Activated CD8-positive, alpha-beta memory T cell treated with anti-CD3 and anti-CD28 coated beads for 24 hours (primary cell): ENCODE measurements at places on chromosomes 2 and 18.

DNA sequence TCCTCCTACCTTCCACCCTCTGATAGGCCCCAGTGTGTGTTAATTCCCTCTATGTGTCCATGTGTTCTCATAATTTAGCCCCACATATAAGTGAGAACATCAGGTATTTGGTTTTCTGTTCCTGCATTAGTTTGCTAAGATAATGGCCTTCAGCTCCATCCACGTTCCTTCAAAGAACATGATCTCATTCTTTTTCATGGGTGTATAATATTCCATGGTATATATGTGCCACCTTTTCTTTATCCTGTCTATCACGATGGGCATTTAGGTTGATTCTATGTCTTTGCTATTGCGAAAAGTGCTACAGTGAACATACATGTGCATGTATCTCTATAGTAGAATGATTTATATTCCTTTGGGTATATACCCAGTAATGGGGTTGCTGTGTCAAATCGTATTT, 46.8 kb upstream of the PDE1A start:
- DNase-seq: no peak

GRCh38 chr2:211027976-211028375, 471.6 kb downstream of the CPS1 start:
- DNase-seq: no peak

DNA sequence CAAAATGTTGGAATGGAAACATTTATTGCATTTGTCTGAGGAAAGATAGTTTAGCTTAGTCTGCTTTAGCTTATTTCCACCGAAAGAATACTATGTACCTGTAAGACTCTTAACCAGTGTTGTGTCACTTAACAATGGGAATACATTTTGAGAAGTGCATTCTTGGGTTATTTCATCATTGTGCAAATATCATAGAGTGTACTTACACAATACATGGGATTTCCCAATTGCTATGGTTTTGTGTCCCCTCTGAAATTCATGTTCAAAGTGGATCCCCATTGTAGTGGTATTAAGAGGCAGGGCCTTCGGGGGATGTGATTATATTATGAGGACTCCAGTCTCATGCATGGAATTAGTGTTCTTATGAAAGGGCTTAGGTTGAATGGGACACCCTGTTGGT, 249.4 kb upstream of the UBE2E3 start:
- DNase-seq: no peak

DNA sequence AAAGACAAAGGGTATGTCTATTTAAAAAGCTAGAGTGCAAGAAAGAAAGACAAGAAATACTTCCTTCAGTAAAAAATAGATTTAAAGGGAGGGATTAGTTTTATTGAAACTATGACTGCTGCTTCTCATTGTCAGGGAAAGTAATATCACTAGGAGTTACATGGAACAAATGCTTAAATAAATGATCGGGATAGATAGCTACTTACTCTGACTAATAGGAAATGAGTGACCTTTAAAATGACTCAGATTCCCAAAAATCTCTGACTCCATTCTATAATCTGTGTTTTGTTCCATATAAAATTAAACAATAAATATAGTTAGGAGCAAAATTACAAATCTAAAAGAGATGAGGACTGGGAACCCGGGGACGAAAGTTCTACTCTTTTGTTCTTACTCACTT, 669.3 kb downstream of the NR4A2 start:
- no peak for DNase-seq

DNA sequence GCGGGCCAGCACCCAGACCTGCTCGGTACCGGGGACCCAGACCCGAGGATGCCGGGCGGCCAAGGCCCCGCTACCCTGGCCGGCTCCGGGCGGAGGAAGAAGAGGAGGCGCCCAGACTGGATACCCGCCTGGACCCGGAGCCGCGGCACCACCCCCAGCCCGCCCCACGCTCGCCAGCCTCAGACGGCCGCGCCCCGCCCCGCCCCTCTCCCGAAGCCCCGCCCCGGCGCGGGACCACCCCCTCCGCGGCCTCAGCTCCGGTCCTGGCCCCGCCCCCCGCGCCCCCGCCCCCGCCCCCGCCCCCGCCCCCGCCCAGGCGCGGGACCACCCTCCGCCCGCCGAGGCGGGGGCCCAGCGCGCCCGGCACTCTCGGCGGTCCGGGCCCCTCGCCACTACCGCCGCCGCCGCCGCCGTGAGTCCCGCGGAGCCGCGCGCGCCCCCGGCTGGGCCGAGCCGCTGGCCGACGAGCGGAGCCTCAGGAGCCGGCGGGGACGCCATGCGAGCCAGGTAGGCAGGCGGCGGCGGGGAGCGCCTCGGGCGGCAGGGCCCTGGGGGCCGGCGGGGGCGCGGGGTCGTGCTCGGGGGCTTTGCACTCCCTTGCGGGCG, at the start of gene SH3BP4:
Gene SH3BP4 (plus strand): TSS at position 354 of the 606 bp plus-strand sequence. CDS start 82,986 bp downstream, outside the sequence.
- no peak for DNase-seq

DNA sequence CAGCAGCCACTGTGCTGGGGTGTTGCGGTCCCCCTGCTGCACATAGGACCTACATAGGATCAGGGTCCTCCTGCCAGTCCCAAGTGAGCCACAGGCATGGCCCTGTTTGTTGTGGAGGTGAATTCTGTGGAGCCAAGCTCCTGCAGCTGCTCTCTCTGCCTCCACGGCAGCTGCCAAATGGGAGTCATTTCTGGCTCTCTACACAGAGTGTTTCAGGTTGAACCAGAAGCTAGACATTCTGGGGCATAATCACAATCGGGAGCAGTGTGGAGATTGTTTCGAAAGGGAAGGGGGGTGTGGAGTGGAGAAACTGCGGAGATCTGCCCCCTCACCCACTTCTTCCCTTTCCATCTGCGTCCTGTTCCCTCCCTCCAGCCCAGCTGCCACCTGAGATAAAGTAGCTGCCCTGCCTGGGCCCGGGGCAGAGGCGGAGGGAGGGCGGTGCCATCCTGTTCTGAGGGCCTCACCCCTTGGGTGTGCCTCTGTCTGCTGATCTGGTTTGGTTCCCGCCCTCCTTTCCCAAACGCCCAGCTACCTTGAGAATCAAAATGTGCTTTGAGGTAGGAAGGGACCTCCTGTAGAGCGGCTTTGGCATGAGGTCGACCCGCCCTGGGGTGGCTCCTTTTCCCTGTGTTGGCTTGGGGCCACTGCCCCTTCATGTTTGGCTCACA, 139.4 kb downstream of the WDSUB1 start:
- no peak for DNase-seq

DNA sequence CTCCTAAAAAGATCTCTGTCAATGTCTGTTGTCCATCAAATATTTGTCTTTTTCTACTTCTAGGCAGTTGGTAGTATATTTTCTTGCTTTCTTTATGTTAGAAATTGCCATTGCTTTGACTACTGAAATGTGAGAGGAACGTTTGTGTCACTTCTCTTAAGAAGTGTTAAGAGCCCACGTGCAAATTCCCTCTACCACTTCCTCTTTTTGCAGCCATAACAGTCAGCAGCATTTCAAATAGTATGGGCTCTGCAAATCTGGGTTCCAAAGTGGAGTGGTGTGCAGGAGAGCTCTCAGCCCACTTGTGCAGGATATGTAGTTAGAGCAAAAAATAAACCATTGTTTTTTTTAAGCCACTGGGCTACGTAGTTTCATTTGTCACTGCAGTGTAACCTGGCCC, 314.0 kb downstream of the MEIS1 start:
- no peak for DNase-seq

DNA sequence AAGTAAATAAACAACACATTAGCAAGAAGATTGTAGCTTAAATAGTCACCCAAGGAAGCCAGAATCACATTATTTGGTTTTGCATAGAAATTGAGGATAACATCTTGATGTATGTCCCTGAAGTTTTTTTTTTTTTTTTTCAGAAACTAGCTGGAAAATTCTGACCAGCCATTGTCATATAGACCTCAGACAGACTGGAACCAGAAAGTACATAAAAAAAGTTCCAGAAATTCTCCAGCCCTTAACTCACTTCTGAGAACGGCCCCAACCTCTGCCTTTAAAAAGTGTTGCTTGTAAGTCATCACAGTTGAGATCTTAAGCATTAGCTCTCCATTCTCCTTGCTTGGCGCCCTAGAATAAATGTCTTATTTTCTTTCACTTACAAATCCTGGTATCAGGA, 350.5 kb downstream of the CCDC85A start:
- DNase-seq: no peak

- DNase-seq: no peak
Measured at GRCh38 chr2:181164699-181165098, 184.3 kb downstream of the UBE2E3 start.

DNA sequence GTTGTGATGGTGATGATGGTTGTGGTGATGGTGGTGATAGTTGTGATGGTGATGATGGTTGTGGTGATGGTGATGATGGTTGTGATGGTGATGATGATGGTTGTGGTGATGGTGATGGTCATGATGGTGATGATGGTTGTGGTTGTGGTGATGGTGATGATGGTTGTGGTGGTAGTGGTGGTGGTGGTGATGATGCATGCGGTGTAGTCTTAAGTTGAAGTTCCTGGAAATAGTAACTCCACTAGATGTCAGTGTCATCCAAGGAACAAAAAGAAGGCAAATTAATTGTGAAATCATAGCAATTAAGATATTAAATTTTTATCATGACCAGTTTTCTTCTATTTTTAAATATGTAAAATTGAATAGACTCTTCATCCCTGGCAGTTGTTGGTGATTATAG, 309.2 kb downstream of the AGAP1 start:
- no peak for DNase-seq

GRCh38 chr2:217918308-217919024, 84.3 kb downstream of the TNS1 start:
- no peak for DNase-seq

DNA sequence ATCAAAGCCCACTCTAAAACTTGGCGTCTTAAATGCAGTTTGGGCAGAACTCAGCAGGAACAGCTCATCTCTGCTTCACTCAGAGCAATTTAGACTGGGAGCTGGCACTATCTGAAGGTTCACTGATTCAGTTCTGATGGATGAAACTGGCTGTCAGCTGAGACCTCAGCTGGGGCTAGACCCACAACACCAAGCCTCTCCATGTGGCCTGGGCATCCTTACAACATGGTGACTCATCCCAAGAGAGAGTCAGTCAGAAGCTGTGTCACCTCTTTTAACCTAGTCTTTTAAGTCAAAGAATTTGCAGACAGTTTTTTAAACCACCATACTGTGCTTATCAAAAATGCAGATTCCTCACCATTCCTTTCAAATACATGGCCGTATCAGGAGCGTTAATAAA, 62.6 kb upstream of the ZNF397 start:
- DNase-seq: no peak

GRCh38 chr2:215105607-215106354, 32.6 kb downstream of the ABCA12 start:
- DNase-seq: no peak

DNA sequence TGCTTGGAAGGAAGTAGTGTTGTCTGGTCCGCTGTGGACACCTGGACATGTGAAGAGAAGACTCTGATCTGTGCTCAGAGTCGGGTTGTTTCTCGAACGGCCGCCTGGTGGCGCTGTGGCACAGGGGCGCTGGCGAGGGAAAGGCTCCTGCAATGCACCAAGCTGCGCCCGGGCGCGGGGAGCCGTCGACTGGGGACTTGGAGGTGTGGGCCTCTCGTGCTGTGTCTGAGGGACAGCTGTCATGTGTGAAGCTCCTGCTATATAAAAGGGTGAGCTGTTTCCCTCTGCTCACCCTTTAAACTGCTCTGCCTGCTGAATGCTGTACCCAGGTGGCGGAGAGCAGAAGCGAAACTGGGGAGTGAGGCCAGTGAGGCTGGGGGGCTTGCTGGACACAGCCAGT, 44.0 kb downstream of the GNAL start:
- peak; percentile 83 for DNase-seq

GRCh38 chr2:74379851-74380789, at the start of gene DCTN1:
TSS of gene DCTN1 (minus strand) at chr2:74380311. CDS start at chr2:74380037, 274 bp downstream.
- peak; percentile 61 for DNase-seq

- no peak for DNase-seq
Measured at GRCh38 chr2:58146707-58147106, 94.4 kb downstream of the FANCL start.

GRCh38 chr2:128635361-128635900, 316.8 kb upstream of the HS6ST1 start:
- no peak for DNase-seq

GRCh38 chr2:158473719-158474392, 17.1 kb downstream of the PKP4 start:
- no peak for DNase-seq

DNA sequence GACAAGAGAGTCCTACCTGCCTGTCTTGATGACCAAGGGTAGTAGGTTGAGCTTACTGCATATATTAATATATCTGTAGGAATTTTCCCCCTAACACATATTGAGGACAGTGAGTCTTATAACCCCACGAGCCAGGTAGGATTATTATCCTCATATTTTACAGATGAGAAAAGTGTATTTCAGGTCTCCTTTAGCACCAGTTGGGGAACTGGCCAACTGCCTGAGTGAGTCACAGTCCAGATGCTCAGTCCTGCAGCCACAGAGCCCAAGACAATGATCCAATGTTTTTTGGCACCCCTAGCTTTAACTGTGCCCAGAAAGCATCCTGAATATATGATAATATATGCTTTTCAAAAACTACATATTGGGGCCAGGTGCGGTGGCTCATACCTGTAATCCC, 30.8 kb upstream of the GLS start:
- no peak for DNase-seq

DNA sequence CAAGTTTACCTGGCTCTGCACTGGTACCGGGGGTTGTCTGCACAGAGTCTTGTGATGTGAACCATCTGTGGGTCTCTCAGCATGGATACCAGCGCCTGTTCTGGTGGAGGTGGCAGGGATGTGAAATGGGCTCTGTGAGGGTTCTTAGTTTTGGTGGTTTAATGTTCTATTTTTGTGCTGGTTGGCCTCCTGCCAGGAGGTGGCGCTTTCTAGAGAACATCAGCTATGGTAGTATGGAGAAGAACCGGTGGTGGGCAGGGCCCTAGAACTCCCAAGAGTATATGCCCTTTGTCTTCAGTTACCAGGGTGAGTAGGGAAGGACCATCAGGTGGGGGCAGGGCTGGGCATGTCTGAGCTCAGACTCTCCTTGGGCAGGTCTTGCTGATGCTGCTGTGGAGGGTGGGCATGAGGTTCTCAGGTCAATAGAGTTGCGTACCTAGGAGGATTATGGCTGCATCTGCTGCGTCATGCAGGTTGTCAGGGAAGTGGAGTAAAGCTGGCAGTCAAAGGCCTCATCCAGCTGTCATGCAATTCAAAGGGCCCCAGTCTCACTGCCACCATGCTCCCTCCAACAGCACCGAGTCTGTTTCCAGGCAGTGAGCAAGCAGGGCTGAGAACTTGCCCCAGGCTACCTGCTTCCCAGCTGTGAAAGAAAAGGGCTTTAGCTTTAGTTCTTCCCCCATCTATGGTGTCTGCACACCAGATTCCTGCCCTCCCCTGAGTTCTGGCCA, 278.0 kb downstream of the METTL4 start:
- DNase-seq: no peak

DNA sequence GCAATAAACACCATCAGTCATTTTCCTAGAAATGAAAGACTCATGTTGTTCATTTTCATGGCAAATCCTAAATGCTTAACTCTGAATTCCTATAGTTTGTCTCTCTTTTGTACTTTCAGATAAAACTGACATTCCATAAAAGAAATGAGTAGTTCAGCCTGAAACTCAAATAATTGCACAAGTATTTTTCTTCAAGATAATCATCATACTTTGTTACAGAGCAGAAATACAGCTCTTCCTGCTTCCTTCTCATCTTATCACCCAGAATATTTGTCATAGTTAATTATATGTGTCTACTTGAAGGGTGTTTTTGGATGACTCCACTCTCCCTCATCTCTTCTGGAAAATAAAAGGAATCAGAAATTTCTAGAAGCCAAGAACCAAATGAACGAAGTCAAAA, 141.1 kb downstream of the HNMT start:
- DNase-seq: no peak

GRCh38 chr2:134581877-134582546, 136.8 kb downstream of the TMEM163 start:
- DNase-seq: no peak

GRCh38 chr2:37856101-37856751, 68.9 kb upstream of the RMDN2 start:
- no peak for DNase-seq
